D721Med (cell line): ENCODE measurements at places on chromosomes 1 and 21.

DNA sequence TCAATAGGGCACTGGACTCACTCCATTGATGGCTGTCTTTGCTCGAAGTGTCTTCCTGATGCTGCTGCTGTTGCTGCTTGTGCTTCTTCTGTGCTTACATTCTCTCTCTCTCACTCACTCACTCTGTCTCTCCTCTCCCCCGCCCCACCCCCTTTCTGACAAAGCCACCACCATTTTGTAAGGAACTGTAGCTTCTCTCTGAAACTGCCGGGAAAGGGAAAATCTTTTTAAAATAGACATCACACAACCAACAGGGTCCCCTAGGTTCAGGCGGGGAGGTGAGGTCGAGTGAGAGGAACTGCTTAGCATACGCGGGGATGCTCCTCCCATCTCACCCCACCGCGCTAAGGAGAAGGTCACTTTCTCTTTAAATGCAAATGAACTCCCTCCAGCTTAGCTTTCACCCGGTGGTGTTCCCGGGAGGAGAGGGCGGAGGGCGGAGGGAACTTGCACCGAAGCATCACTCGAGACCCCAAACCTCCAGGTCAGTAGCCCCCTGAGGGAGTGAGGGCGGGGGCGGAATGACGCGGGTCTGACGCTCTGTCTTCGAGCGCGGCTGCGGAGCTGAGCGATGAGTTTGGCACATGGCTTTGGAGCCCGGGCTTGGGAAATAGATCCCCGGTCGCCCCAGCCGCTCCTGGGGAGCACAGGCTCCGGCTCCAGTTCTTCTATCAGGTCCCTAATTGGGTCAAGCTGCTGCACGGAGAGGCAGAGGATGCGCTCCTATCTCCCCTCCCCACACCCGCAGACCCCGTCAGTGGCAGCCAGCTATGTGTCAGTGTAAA is at the start of gene CCDC28B:
Gene CCDC28B (plus strand): TSS at position 370 of the 785 bp plus-strand sequence. CDS start 1,341 bp downstream, outside the sequence.
- DNase-seq = peak; percentile 94

DNA sequence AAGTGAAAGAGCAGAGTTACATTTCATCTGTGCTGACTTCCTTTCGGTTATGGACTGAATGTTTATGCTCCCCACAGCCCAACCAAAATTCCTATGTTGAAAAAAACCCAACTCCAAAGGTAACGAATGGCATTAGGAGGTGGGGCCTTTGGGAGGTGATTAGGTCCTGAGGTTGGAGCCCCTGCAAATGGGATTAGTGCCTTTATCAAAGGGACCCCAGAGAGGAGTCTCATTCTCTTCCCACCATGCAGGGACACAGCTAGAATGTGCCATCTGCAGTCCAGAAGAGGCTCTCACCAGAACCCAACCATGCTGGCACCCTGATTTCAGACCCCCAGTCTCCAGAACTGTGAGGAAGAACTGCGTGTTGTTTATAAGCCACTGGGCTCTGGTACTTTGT is 199.3 kb downstream of the TOMM20 start:
- DNase-seq = no peak

- no peak for DNase-seq
Observed at GRCh38 chr1:220926146-220926545, 46.9 kb downstream of the HLX start.

DNA sequence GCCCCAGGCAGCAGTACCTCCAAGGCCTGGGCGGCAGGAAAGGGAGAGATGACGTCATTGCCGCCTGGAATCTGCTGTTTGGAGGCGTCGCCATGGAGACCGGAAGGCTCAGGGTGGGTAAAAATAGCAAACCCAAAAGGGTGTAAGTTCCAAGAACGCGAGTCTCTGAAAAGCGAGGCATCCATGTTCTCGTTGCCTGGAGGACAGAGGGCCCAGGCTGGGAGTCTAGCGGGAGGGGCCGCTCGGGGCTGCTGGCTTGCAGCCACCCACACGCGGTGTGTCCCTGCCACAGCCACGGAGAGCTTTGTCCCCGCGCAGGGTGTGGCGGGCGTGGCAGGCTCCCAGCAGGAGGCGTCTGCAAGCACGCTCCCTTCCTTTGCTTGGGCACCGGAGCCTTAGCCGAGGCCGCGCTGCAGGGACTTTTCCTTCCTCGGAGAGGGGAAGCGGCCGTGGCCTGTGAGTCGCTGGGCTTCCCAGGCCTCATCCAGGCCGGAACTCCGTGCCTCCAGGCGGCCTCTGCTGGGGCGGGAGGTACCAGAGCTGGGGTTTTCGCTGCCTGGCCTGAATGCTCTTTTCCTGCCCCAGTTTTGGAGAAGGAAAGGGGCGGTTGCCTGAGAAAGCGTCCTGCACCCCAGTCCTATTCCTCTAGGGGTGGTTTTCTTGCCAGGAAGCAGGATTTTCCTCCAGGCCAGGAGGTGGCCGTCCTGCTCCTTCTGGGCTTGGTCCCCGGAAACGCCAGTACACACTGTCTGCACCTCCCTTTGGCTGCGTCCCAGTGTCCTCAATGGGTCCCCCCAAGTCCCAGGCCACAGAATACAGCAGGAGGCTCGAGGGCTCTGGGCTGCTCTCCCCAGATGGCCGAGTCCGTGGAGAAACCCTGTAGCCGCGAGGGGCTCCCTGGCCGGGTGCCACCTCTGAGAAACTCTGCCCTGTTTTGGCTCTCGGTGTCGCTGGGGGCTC is 15.3 kb upstream of the SKI start:
- no peak for DNase-seq

- DNase-seq = no peak
Observed at GRCh38 chr1:170856455-170856854, 78.9 kb upstream of the MROH9 start.

GRCh38 chr1:4701276-4701675 is 46.9 kb downstream of the AJAP1 start:
- no peak for DNase-seq

DNA sequence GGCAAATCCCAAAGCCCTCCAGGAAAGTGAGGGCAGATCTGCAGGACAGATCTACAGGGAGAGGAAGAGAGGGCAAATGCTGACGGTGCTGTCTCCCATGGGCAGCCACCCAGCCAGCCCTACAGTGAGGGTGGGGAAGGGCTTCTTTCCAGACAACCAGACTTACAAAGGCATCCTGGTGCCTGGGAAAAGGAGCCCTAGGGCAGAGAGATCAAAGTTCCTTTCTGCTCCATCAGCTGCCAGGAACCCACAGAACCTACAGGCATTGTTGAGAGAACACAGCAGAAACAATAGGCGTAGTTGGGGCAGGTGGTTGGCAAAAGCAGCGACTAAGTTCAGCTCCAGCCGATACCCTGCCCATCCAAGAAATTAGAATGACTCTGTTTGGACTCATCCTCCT is 332.4 kb downstream of the KCNH1 start:
- DNase-seq = no peak

DNA sequence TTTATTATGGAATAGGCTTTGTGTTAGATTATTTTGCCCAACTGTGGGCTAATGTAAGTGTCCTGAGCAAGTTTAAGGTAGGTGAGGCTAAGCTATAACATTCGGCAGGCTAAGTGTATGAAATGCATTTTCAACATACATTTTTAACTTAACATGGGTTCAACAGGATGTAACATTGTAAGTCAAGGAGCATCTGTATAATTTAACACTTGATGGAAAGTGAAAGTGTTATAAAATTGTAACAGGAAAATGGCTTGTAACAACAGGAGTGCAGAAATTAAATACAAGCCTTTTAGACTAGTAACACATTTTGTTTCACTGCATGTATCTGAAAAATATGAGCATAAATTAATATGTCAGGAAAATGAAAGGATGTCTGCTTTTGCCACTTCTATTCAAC is 42.3 kb downstream of the B3GALNT2 start:
- no peak for DNase-seq

DNA sequence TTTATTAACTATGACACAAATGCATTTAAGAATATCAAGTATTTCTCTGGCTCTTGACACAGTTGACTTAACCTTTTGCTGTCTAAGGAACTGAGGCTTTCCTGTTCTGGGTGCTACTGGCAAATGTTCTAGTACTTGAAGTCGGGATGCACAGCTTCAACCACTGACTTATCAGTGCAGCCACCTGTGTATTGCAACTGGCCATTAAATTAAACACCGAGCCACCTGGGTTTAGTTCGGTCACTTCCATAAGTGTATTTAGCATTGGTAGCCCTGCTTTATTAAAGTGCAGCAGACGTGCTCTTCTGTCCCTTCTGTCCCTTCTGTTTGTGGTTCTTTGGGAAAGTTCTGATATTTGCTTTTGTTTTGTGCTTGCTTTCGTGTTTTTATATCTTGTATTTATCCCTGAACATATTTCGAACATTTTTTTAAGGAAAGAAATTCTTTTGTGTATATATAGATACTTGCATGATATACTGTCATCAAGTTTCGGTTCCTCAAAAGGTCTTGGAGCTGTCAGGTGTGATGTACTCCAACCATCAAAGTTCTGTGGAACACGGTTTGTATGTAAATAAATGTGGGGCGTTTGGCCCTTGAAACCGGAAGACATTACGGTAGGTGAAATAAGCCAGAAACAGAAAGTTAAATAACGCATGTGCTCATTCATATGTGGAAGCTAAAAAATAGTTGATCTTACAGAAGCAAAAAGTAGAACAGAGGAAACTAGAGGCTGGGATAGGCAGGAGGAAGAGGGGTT is 297.9 kb upstream of the GREM2 start:
- DNase-seq = no peak

DNA sequence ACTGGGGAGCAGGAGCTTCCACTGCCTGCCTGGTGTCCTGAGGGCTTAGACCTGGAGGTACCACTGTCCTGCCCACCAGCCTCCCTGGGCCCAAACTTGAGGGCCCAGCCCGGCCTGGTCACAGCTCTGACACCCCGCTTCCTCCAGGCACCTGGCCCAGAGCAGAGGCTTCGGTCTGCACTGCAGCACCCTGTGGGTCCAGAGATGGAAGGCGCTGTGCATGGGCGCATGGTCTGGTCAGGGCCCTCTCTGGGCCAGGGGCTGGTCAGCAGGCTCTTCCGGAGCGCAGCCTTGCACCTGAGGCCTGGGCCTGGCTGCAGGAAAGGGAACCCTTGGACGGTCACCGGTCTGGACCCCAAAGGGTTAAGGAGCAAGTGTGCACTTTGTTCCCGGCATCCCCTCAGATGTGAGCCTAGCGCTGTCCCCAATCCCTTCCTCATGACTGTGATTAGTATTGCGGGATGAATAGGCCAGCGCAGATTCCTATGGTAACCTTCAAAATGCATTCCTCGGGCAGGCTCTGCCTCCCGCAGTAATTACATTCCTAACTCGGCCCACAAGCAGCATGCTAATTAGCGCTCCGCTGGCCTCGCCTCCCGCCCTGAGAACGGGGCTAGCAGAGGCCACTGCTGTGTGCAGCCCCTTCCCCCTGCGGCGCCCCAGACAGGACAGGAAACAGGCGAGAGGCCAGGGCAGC is 36.3 kb downstream of the PRDM16 start:
- DNase-seq = no peak

- no peak for DNase-seq
Observed at GRCh38 chr1:203349773-203350524, 973 bp downstream of the FMOD start.

DNA sequence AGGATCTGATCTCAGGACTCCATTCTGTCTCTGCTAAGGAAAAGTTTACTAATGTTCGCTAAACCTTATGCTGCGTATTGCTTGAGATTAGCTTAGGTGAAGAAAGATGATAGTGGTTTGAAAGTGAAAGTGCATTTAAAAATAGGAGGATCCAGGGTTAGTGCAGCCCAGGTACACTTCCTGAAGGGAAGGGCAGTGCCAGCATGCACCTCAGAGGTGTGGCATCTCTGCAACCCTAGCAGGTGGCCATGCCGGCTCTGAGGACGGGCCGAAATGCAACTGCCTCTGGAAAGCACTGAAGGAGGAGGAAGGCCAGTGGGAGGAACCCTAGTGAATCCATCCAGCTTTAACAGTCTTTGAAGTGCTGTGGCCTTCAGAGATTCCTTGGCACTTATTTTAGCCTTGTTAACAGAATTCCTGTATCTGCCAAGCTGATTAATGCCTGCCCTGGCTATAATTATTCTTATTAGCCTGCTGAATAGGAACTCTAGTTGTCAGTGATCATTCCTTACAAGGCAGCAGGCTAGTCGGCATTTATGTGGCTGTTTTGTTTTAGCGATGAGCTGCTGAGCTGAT is 5.5 kb downstream of the PTGFRN start:
- no peak for DNase-seq

DNA sequence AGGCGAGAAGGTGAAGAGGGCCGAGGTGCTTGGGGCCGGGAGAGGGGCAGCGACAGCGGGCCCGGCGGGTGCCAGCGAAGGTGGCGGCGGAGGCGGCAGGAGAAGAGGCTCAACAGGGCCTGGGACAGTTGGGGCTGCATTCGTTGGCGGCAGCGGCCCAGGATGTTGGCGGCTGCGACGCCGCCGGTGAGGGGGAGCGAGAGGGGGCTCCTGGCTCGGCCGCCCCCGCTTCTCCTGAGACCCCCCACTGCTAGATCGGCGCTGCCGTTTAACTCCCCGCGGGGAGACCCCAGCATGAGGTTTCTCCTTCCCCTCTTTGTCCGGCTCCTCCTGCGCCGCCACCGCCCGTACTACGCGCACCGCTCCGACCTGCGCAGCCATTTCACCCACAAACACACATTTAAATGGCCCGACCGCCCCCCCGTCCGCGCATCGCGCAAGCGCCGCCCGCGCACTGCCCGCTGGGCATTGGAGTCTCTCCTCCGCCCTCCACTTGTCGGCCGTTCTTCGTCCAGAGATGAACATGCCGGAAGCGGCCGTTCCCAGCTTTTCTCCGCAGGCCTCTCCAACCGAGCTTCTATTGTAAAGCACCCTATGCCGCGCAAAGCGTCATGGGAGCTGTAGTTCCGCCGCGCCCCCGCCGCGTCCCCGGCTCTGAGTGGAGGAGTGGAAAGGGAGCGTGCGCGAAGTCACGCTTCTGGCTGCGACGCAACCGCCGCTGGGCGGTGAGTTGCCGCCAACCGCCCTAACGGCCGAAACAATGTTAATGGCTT is at the start of gene RSBN1:
Gene RSBN1 (minus strand): TSS at position 589 of the 773 bp plus-strand sequence. CDS start 64 bp downstream, at position 525.
- DNase-seq = peak; percentile 65

GRCh38 chr1:3329640-3330281 is 124.7 kb upstream of the ARHGEF16 start:
- DNase-seq = no peak

GRCh38 chr1:228825840-228826484 is 90.7 kb downstream of the RHOU start:
- DNase-seq = no peak

DNA sequence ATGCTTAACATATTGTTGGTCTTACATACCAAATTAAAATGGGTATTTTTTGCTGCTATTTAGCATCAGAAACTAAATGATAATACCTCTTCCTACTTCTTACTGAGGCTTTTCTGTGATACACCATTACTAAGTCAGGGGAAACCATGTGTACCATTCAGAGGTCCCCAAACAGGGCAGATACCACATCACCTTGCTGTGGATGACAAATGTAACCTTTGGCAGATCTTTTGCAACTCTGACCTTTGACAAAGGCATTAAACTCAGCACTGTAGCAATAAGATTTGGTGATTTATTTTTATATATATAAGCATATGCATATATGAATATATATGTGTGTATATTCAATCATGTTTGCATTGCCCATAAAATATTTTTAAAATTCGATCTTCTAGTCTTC is 2.9 kb downstream of the FAM177B start:
- DNase-seq = no peak

- DNase-seq = no peak
Observed at GRCh38 chr1:42454403-42454802, 1.4 kb downstream of the ZMYND12 start.

- no peak for DNase-seq
Observed at GRCh38 chr1:65193129-65193695, 45.2 kb downstream of the AK4 start.

- no peak for DNase-seq
Observed at GRCh38 chr1:173520799-173521198, 43.7 kb downstream of the PRDX6 start.
